ENCODE measurements at places on chromosomes 3 and 15.
A peak's percentile ranks its signal among the peaks of the same experiment; 100 is the strongest.

DNA sequence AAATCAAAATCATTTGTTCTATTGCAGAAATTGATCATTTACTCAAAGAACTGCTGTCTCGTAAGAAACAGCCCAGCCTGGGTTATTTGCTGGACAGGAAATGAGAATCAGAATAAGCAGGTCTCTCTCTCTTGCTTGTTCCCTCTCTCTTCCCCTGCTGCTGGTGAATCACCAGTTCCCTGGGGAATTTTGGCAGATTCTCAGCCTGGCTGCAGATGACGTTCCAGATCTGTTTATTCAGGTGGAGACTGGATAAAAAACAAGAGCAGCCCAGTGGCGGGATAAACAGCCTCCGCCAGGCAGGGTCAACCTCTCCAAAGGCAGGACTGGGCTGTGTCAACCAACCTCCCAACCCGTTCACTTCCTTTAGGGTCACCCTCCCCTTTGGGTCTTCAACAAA lies 72.1 kb downstream of the LRIG1 start:
- DNase-seq, result no peak

GRCh38 chr3:101634591-101635196 lies 42.2 kb downstream of the ZBTB11 start:
- DNase-seq, result no peak

GRCh38 chr3:127865941-127866340 lies 43.6 kb upstream of the MGLL start:
- no peak for DNase-seq

GRCh38 chr15:67181221-67181639 lies 73.2 kb downstream of the AAGAB start:
- no peak for DNase-seq

GRCh38 chr15:80160570-80161156 lies 7.9 kb downstream of the FAH start:
- DNase-seq, result no peak

GRCh38 chr15:40340740-40341400 lies at the start of gene CCDC9B:
CCDC9B (minus strand) TSS chr15:40340939; CDS start chr15:40340819, 120 bp downstream.
- no peak for DNase-seq

GRCh38 chr3:45553469-45553974 lies 41.0 kb upstream of the LIMD1 start:
- no peak for DNase-seq

- no peak for DNase-seq
Measured at GRCh38 chr3:113659101-113659541, 37.3 kb downstream of the USF3 start.

DNA sequence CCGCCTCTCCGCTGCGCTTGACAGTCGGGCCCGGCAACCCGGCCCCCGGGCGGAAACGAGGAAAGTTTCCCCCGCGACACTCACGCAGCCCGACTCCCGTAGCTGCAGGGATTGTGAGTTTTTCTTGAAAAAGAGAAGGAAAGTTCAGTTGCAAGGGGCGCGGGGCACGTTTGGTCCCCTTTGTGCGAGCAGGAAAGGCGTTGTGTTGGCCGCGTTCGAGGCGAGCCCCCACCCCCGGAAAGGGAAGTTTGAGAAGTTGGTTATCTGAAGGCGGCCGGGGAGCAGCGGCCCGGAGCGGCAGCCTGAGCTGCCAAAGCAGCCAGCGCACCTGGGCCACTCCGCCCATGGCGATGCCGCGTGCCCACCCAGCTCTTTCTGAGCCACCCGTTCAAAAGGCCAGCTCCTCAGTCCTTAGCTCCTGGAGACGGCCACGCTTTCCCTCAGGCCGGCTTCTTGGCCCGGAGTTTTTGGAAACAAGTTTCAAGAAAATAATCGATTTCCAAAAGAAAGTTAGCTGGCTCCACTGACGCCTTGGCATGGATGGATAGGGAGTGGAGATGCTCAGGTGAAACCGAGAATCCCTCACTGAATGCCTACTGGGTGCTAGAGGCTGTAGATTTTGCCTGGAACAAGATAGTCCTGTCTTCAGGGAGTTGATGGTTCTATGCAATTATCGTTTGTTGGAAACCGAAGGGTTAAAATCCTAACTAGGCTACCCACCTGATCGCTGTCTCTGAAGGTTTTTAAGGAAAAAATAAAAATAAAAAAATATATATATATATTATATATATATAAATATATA lies 832 bp downstream of the TGFBR2 start:
- peak; percentile 48 for DNase-seq

DNA sequence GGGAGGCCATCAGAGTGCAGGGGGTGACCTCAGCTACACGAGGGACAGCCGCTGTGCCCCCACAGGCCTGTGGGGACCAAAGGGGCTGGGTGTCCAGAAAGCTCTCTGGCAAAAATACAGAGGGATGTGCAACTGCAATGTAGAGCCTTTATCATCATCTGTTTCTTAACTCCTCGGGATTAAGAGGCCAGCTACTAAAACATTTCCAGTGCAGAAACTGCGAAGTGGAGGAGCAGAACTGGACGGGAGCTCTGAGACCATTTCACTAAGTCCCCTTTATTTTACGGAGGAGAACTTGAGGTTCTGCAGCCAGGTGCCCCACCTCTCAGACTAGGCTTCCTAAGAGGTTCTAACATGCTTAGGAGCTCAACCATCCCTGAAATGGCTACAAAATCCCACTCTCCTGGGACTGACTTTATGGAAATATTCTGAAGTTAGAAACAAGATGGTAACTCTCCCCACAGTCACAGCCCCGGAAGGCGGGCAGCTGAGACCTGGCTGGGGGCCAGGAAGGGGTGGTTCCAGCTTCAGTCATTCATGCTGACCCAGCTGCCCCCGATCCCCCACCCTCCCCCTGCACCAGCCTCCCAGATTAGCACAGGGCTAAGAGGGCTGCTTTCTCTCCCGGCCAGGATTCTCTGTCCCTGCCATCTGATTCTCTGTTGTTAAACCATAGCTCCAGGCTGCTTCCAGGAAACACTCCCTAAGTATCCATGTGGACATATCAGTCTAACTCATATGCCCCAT lies 40.3 kb downstream of the UMPS start:
- no peak for DNase-seq

GRCh38 chr15:96303503-96304056 lies 26.9 kb upstream of the NR2F2 start:
- no peak for DNase-seq

- DNase-seq, result no peak
Measured at GRCh38 chr15:71146580-71146982, 31.3 kb downstream of the THSD4 start.

DNA sequence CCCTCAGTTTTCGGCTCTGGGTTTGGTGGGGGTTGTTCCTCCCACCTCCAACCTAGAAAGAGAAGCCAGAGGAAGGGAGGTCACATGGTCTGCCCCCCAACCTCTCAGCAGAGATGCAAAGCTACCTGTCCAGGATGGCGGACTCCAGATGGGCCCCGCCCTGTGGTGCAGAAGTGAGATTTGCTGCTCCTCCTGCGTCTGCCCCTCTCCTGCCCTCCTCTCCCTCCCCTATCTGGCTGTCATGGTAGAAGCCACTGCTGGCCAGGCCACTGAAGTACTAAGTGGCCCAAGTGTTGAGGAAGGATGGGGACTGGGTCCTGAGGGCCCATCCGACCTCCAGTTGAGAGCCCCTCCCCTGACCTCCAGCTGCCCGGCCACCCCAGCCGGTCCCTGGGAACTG lies 2.1 kb upstream of the SEMA3B start:
- no peak for DNase-seq

DNA sequence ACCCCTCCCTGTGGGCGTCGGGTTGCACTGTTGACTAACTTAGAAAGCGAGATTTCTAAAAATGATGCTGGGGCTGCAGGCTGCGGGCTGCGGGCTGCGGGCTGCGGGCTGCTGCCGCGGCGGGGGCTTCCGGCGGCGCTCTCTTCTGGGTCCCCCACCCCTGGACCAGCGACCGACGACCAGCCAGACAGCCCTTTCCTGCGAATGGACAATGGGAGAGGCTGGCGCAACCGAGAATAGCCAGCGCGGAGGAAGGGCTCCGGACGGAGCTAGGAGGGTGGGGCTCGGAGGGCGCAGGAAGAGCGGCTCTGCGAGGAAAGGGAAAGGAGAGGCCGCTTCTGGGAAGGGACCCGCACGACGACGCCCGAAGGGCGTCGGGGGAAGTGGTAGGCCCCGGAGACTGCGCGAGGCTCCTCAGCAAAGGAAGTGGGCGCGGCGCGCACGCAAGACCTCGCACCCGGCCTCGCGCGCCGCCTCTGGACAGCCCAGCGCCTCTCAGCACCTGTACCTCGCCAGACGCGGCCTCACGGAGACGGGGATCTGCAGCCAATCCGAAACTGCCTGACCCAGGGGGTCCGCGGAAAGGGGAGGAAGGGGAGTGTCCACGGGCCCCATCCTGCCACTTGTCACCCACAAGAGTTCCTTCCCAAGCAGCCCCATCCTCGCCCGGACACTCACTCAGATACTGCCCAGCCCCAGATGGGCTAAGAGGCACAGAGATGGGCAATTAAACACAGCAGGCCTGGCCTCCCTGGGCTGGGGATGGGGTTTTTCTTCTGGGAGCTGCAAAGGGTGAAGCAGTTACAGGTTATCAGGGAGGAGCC lies 70.7 kb downstream of the SLC12A8 start:
- peak; percentile 20 for DNase-seq

- DNase-seq, result no peak
Measured at GRCh38 chr3:121730940-121731687, 18.4 kb downstream of the GOLGB1 start.

DNA sequence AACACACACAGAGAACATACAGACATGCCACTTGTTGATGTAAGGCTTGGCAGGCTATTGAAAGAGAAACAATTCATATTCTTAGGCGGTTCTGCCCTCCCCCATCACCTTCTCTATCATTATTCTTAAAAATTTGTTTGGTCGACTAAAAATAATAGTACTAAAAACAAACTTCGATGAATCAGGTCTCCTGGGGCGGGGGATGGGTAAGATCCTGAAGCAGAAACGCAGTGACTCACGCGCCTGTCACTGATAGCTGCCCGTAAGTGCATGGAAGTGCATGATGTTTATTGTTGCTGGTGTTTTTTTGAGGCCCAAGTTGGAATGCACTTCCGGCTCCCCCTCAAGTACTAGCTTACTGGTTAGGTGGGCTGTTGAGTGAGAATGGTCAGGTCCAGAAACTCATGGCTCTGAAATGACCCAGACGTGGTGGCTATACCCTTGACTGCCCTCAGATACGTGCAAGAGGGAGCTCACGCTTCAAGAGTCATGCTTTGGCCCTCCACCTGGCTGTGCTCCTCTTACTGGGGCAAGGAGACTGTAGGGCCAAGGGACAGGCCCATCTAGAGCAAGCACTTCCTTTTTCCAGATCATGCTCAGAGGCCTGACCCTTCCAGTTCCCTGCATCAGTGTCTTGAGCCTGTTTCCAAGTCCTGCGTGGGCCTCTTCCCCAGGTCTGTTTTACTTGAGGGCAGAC lies 10.9 kb downstream of the SMAD3 start:
- DNase-seq, result no peak

DNA sequence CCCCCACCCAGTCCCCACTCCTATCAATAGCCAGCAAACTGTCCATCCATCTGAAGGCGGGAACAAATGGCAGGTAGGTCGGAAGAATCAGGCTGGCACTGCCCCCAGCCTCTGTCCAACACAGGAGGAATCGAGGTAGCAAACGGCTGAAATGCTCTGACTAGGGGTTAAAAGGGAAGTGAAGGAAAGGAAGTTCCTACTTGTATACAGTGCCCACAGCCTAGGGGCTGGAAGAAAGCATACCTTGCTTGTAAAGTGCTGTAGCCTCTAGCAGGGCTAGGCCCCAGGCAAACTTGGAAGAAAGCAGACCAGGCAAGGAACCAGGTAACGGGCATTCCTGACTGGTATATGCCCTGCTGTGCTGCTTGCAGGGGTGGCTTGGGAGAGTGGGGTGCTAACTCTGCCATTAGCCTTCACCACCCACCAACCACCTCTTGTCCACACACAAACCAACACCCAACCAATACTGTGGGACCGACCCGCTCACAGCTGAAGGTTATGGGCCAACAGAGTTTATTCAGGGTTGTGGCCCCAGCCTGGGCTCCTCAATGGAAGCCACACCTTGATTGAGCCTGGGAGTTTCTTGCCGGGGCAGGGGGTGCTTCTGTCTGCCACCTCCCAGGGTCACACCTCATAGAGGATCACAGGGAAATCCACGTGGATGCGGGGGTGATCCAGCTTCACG lies 2.4 kb downstream of the TUSC2 start:
- no peak for DNase-seq

- DNase-seq, result no peak
Measured at GRCh38 chr3:41267975-41268640, 68.8 kb downstream of the CTNNB1 start.

- DNase-seq, result no peak
Measured at GRCh38 chr3:146814601-146815315, 209.6 kb upstream of the PLSCR5 start.

DNA sequence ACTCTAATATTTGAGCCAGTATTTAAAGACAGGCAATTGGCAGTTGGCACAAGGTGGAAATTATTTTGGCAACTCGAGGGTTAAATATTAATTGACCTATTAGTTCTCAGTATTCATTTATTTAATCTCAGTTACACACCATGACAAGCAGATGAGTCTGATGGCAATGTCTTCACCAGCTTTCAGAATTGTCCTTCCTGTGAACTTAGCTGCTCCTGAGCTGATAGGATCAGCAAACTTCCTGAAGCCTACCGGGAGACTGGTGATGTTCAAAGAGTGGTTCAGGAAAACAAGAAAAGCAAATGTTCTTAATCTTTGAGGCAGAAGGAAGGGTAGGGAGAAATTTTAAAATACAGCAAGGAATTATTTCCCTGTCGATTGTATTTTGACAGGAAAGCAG lies 522.2 kb downstream of the SOX2 start:
- no peak for DNase-seq

DNA sequence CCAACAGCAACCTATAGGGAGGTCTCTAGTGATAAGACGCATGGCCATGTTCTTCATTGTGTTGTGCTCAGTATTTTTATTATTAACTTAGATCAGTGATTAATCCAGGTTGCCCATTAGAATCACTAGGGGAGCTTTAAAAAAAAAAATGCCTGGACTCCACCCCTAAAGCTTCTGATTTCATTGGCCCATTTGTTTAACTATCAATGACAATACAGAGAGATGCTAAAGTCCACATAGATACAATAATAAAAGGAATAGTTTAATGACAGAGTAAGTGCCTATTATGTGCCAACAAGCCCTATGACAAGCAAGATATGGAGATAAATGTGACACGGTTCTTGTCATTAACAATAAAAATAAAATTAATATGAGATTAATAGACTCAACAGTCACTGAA lies 55.8 kb downstream of the ATP8B4 start:
- DNase-seq, result no peak

DNA sequence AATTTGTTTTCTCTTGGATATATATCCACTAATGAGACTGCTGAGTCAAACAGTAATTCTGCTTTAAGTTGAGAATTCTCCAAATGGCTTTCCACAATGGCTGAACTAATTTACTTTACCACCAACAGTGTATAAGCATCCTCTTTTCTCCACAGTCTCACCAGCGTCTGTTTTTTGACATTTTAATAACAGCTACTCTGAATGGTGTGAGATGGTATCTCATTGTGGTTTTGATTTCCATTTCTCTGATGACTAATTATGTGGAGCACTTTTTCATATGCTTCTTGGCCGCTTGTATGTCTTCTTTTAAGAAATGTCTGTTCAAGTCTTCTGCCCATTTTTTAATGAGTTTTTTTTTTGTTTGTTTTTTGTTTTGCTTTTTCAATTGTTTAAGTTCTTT lies 206.2 kb downstream of the CTNNB1 start:
- no peak for DNase-seq

All from T-helper 17 cell (primary cell).